ENCODE measurements at places on chromosomes 12 and 14.

- DNase-seq, result no peak
- no peaks in the 10 kb centered on the region for H3K27me3 ChIP-seq
Measured at GRCh38 chr14:65840118-65840751, 427.7 kb downstream of the FUT8 start.

- no peak overlapping the region for H3K27ac ChIP-seq
- no peak for DNase-seq
- no peak overlapping the region for H3K4me3 ChIP-seq
- no peaks in the 10 kb centered on the region for H3K36me3 ChIP-seq
- H3K27me3 ChIP-seq, result no peaks in the 10 kb centered on the region
Measured at GRCh38 chr12:62248873-62249272, 11.3 kb upstream of the USP15 start.

DNA sequence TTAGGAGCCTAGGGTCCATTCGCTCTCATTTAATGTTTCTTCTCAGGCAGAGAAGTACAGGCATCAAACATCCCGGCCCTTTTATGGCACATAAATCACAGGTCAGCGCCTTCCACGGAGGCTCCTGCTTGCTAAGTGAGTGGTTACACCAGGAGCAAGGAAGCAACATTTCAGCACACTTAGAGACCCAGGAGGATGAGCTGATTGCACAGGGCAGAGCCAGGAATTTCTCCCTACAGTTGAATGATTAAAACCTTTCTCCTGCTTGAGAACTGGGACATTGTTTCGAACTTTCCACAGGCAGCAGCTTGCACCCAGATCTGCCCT, 233.4 kb downstream of the SPTSSA start:
- no peak overlapping the region for H3K4me3 ChIP-seq
- H3K27ac ChIP-seq, result peak overlapping the region; percentile 43
- H3K36me3 ChIP-seq, result no peaks in the 10 kb centered on the region

GRCh38 chr12:129076441-129077320, 223.4 kb downstream of the GLT1D1 start:
- DNase-seq, result no peak
- H3K27ac ChIP-seq, result no peak overlapping the region
- H3K4me3 ChIP-seq, result no peak overlapping the region
- H3K36me3 ChIP-seq, result no peaks in the 10 kb centered on the region
- H3K4me1 ChIP-seq, result no peaks in the 10 kb centered on the region

GRCh38 chr12:78385541-78385940, 479.0 kb upstream of the SYT1 start:
- H3K36me3 ChIP-seq, result no peaks in the 10 kb centered on the region
- no peak overlapping the region for H3K27ac ChIP-seq
- DNase-seq, result no peak
- no peak overlapping the region for H3K4me3 ChIP-seq
- no peaks in the 10 kb centered on the region for H3K27me3 ChIP-seq

DNA sequence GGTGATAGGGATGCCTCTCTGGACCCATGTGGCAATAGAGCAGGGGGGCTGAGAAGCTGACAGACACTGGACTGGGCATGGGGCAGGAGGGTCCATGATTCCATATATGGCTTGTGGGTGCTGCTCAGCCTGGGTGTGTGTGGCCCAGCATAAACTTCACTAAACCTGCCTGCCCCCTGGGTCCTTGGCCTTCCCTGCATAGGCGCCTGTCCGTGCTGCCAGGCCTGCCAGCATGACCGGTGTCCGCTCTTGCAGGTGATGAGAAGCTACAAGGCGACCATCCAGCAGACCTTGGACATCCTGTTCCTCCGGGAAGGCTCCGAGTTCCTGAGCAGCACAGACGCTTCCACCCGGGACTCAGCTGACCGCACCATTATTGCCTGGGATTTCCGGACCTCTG, 61.6 kb downstream of the BEGAIN start:
- H3K4me1 ChIP-seq, result no peaks in the 10 kb centered on the region
- H3K4me3 ChIP-seq, result no peak overlapping the region
- no peaks in the 10 kb centered on the region for H3K36me3 ChIP-seq

DNA sequence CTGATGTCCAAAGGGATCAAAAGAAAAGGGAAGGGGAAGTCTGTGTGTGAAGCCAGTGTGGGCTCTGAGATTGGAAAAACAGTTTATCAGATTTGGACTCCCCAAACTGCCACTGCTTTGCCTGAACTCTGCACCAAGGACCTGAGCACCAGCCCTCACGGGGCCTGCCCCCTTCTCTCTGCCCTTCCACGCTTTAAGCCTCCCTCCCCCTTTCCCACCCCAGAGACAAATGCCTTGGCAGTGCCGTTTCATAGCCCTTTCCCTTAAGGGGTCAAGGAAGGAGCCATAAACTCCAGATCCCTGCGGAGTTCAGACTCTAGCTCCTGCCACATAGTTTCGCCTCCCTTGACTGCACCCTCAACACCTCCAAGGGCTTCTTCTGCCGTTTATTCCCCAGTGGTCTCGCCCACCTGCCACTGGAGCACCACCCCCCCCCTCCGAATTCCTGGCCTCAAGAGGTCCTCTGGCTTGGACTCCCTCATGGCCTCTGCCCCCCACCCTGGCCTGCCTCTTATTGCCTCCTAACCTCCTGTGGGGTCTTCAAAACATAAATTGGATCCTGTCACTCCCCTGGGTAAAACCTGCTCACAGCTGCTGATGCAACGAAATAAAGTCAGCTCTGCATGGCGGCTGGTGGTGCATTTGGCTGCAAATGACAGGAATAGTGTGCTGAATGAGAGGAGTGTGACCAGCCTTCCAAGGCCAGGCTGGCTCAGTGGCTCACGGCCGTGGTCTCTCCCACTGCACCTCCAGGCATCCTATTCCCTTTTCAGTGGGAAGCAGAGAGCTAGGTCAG, 18.8 kb downstream of the SLC25A29 start:
- no peaks in the 10 kb centered on the region for H3K36me3 ChIP-seq
- H3K4me3 ChIP-seq, result no peak overlapping the region
- no peak for DNase-seq
- H3K27me3 ChIP-seq, result no peaks in the 10 kb centered on the region
- H3K4me1 ChIP-seq, result peaks cover 3% of the 10 kb centered on the region

- H3K27ac ChIP-seq, result no peak overlapping the region
- peak; percentile 19 for DNase-seq
- no peaks in the 10 kb centered on the region for H3K36me3 ChIP-seq
- no peaks in the 10 kb centered on the region for H3K27me3 ChIP-seq
- H3K4me3 ChIP-seq, result no peak overlapping the region
Measured at GRCh38 chr12:117377758-117378157, 16.3 kb upstream of the NOS1 start.

DNA sequence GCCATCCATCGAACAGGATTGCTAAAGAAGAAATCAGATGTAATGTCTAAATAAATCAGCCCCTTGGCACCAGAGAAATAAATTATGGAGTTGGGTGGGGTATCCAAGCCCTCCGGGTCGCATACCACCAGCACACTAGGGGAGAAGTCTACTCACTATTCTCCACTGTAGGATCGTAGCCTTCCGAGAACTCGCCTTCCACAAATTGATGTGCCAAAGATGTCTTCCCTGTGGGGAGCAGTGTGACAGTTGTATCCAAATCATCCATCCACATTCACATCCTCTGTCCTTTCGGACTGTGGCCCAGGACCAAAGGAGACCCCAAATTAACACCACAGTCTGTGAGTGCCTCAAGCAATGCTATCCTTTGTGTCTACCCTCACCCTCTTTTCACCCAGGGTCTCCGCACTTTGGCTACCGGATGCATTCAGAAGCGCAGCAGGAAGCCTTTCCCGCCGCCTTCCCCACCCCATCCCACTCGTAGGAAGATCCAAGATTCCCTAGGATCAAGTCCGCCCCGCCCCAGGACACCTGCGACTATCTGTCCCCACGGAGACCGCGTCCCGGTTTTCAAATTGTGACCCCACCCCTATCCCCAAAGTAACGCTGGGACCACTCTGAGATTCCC, 786 bp downstream of the RHEBL1 start:
- no peaks in the 10 kb centered on the region for H3K36me3 ChIP-seq
- no peak overlapping the region for H3K27ac ChIP-seq
- no peak for DNase-seq
- H3K27me3 ChIP-seq, result no peaks in the 10 kb centered on the region
- H3K4me1 ChIP-seq, result peaks cover 8% of the 10 kb centered on the region
- H3K4me3 ChIP-seq, result peak overlapping the region; percentile 74

- no peak overlapping the region for H3K4me3 ChIP-seq
- no peaks in the 10 kb centered on the region for H3K36me3 ChIP-seq
- no peak overlapping the region for H3K27ac ChIP-seq
- H3K27me3 ChIP-seq, result no peaks in the 10 kb centered on the region
Measured at GRCh38 chr12:94020335-94020734, 128.0 kb upstream of the PLXNC1 start.

DNA sequence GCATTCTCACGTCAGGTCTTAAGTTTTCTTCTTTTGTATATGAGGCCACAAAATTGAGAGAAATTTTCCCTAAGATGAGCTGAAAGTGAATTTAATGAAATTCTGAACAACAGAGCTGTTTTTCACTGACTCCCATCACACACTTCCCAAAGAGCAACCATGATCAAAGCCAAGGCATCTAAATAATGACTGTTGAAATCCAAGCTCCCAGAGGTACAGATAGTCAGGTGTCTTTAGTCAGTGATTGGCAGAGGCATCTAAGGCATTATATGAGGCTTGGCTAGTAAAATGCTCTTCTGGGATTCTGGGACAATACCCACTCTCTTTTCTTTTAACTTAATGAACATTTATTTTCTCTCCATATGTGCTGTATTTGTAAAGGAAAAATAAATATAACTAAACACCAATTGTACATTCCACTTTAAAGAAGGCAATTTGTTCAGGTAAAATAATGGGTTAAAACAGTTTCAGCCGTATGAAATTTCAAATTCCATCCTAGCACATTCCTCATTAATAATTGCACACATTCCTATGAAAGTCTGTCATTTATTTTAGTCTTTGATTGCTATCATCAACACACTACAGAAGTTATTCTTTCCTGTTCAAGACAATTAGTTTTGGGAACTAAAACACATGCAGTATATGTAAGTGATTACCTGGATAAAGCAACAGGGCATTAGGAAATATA, 871 bp upstream of the SSTR1 start:
- no peak overlapping the region for H3K4me3 ChIP-seq
- no peak overlapping the region for H3K27ac ChIP-seq
- no peaks in the 10 kb centered on the region for H3K27me3 ChIP-seq
- no peaks in the 10 kb centered on the region for H3K36me3 ChIP-seq
- DNase-seq, result no peak
- H3K4me1 ChIP-seq, result no peaks in the 10 kb centered on the region

- H3K4me3 ChIP-seq, result no peak overlapping the region
- no peaks in the 10 kb centered on the region for H3K4me1 ChIP-seq
- no peak overlapping the region for H3K27ac ChIP-seq
- H3K36me3 ChIP-seq, result no peaks in the 10 kb centered on the region
- DNase-seq, result no peak
Measured at GRCh38 chr14:81261176-81261575, 40.4 kb upstream of the GTF2A1 start.

DNA sequence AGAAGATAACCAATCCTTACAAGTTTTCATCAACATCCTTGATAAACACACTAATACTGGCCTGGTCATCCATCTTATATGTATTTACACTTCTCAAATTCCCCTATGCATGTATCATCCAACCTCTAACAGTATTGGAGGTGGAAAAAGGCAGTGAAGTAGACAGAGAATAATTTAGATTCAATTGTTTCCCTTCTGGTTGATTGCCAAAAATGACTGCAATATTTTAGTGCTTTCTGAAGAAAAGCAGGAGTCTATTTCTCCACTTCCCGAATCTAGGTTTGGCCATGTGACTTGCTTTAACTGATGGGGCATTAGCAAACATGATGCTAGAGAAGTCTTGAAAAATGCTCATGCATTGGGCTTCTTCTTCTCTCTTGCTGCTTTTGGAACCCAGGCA, 78.3 kb upstream of the METAP2 start:
- no peaks in the 10 kb centered on the region for H3K36me3 ChIP-seq
- DNase-seq, result no peak
- no peak overlapping the region for H3K27ac ChIP-seq
- no peaks in the 10 kb centered on the region for H3K4me1 ChIP-seq
- H3K4me3 ChIP-seq, result no peak overlapping the region
- no peaks in the 10 kb centered on the region for H3K27me3 ChIP-seq

GRCh38 chr12:104610513-104611235, 153.9 kb downstream of the CHST11 start:
- H3K4me1 ChIP-seq, result no peaks in the 10 kb centered on the region
- H3K36me3 ChIP-seq, result no peaks in the 10 kb centered on the region
- DNase-seq, result no peak
- no peak overlapping the region for H3K27ac ChIP-seq
- no peaks in the 10 kb centered on the region for H3K27me3 ChIP-seq

DNA sequence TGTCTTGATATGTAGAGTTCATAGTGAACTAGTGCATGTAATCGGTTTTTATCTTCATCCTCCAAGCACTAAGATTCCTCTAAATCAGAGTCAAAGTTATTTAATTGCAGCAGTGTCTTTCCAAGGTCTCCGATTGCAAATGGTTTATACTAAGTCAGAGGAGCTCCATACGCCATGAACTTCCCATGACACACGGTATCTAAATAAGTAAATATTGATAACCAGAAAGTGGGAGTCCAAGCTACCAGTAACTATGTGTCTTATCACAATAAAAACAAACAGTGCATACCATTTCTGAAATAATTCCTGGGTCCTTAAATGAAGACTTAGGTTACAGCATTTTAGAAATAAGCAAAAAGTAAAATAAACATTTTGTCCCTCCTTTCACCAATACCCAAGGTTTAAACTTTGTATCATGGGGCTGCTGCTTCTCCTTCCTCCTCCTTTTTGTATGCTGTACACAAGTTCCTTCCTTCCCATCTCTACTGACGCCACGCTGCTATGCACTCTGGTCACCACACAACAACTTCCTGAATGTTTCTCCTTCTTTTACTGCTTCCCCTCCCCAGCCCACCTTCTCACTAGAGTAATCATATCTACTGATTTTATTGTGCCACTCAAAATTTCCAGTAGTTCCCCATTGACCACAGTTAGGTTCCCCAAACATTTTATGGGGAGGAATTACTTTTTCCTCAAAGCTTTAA, 10.7 kb downstream of the NR1H4 start:
- no peak for DNase-seq
- no peak overlapping the region for H3K27ac ChIP-seq
- no peaks in the 10 kb centered on the region for H3K36me3 ChIP-seq
- H3K4me1 ChIP-seq, result peaks cover 6% of the 10 kb centered on the region
- no peaks in the 10 kb centered on the region for H3K27me3 ChIP-seq

DNA sequence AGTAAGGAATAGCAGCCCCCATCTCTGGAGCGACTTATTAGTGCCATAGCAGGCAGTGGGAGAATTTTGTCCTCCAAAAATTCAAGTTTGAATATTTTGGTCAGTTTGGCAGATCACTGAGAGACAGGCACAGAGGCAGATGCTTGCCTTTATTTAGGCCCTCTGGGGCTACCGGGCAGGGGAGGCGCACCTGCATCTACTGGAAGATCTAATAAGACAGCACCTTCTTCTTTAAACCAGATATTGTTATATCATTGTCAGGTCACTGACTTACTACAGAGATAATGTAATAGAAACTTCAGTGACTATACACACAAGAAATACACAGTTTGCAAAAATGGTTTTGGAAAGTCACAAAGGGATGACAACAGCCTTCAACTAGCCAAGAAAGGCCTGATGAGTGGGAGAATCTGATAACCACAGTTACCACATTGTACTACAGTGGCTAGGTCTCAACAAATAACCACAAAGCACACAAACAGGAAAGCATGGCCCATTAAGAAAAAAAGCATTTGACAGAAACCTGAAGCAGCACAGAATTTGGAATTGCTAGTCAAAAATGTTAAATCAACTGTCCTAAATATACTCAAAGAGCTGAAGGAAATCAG, 56.8 kb downstream of the CDK17 start:
- no peaks in the 10 kb centered on the region for H3K4me1 ChIP-seq
- H3K4me3 ChIP-seq, result no peak overlapping the region
- H3K36me3 ChIP-seq, result no peaks in the 10 kb centered on the region
- DNase-seq, result no peak
- H3K27ac ChIP-seq, result no peak overlapping the region

Measured in colonic mucosa (tissue), 4 donors.